ENCODE measurements at places on chromosomes 1 and 21. TPM values are rescaled to one million over a fixed set of nuclear protein-coding genes. Genes with fewer than 3 reads are reported as not detected.

Gene NR0B2
- 91.2 TPM for polyA plus RNA-seq

Gene HPCAL4
- polyA plus RNA-seq = 2.5 TPM

Gene AVPR1B
- polyA plus RNA-seq = 0.81 TPM

Gene HAO2
- polyA plus RNA-seq = 0.91 TPM

Gene OR2AK2
- polyA plus RNA-seq = not detected

DNA sequence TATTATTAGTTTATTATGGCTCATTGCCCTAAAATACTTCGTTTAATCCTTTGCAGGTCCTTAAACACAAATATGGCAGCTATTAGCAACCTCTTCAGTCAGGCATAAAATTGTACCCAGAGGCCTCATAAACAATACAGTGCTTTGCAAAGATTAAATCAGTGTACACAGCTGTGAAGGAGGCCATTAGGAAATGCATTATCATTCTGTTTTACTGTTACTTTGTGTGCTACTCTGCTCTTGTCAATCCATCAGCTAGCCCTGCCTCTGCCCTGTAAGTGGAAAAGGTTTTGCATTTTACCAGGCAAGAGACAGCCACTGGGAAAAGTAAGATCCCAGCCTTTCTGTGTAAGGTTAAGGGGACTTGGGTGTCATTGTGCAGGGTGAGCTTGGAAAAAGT lies 415.7 kb upstream of the DAB1 start:
- no peak for DNase-seq

DNA sequence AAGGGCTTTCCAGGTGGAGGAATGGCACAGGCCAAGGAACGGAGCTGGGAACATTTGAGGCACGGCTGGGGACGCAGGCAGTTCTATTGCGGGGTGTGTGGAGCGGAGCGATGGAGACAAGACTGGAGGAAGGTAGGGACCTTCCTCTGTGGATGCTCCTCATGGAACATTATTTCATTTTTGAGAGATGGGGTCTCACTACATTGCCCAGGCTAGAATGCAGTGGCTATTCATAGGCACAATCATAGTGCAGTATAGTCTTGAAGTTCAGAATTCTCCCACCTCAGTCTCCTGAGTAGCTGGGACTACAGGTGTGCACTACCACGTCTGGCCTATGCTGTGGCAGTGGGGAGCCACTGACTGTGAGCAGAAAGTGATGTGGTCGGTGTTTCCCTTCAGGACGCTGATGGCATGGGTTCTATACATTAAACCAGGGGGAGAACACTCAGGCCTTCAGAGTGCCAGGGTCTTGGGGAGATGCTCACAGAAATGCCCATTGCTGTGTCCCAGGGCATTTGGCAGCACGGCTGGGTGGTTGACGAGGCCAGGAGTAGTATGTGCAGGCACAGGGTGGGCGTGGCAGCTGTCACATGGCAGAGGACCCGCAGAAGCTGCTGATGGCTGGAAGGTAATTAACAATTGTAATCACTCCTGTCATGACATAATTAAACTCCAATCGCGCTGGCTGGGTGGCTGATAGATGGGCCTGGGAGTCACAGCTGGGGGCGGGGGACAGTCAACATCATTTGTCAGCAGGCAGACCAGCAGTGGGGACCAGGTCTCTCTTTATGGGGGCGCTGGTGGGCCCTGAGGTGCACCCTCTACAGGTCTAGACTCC lies 40.8 kb upstream of the ACOT11 start:
- no peak for DNase-seq

DNA sequence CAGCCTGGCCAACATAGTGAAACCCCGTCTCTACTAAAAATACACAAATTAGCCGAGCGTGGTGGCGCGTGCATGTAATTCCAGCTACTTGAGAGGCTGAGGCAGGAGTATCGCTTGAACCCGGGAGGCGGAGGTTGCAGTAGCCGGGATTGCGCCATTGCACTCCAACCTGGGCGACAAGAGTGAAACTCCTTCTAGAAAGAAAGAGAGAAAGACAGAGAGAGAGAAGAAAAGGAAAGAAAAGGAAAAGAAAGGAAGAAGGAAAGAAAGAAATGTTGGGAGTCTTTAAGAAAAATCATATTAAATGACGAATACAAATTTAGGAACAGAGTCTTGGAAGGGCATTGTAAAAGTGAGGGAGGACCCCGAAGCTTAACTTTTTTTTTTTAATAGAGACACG lies 1.8 kb upstream of the HNRNPR start:
- DNase-seq = no peak

DNA sequence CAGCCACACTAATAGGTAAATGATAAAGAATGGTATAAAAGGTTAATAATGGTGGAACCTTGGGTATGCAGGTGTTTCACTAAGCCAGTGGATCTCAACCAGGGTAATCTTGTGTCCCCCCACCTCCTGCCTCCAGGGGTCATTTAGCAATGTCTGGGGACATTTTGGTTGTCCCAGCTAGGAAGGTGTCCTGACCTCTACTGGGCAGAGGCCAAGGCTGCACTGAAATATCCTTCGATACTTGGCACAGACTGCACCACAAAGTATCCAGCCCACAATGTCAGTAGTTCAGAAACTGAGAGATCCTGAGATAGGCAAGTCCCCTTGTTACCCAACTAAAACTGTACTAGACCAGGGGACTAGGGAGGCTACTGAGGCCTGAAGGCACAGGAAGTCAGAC lies 113.6 kb upstream of the TIAM1 start:
- no peak for DNase-seq

GRCh38 chr1:184770181-184770979 lies 15.7 kb upstream of the EDEM3 start:
- no peak for DNase-seq

DNA sequence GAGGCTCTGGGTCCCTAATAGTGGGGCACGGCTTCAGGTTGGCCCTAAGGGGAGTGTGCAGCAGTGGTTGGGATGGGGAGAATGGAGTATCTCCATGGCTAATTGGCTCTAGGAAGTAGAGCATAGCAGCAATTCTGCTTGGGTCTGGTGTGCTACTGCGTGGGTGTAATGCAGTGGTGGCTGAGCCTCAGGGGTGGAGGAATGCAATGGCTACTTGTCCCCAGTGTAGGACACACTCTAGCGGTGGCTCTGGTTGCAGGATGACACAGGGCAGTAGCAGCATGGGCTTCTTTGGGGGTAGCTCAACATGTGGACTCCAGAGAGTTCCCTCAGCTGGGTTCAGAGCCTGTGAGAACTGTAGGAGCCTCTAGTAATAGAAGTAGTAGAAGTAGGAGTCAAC lies 91.2 kb upstream of the FAM78B start:
- DNase-seq = no peak

DNA sequence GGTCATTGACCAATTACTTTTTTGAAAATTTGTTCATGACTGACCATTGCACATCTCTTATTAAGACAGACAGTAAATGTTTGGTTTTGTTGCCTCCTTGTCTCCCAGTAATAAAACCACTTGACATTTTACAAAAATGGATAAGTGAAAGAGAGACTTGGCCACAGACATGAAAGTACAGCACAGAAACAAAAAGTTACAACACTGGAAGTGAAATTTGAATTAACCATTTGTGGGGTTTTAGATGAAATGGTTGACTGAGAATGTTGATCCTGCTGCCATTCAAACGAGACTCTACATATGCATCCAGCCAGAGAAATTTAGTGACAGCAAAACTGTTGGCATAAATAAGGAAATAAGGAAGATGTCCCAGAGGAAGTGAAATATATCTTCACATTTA lies 79.3 kb upstream of the B3GALT2 start:
- DNase-seq = no peak

DNA sequence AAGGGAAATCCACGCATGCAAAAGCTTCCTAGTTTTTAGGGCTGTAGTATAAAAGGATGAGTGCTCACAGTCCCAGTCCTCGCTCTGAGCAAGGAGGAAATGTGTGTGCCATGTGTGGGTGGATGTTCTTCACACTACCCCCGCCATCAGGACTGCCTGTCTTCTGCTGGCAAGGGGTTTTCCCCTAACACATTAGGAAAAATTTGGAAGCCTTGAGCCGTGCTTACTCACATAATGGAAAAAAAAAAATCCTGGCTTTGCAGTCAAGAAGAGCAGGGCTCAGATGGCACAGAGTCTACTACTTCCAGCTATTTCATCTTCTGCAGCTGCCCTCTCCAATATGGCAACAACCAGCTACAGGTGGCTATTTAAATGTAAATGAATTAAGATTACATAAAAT lies 363.1 kb downstream of the PLPP3 start:
- no peak for DNase-seq

DNA sequence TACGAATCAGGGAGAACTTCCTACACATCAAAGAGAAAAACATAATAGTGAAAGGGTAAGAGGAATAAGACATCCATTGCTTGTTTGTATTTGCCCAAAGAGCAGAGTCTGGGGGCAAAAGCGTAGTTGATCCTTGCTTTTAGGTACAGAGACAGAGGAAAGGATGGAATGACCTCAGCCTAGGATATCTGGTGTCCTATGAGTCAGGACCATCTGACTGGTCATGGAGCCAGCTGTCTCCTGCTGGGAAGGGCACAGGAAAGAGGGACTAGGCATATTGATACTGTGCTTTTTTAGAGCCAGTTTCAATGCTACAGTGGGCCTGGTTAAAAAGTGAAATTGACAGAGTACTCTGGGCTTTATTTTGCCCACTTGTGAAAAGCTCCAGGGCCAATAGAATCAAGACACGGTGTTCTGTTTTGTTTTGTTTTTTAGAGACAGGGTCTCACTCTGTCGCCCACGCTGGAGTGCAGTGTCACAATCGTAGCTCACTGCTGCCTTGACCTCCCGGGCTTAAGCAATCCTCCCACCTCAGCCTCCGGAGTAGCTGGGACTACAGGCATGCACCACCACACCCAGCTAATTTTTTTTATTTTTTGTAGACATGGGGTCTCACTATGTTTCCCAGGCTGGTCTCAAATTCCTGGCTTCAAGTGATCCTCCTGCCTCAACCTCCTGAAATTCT lies 3.2 kb downstream of the PLEKHO1 start:
- no peak for DNase-seq

DNA sequence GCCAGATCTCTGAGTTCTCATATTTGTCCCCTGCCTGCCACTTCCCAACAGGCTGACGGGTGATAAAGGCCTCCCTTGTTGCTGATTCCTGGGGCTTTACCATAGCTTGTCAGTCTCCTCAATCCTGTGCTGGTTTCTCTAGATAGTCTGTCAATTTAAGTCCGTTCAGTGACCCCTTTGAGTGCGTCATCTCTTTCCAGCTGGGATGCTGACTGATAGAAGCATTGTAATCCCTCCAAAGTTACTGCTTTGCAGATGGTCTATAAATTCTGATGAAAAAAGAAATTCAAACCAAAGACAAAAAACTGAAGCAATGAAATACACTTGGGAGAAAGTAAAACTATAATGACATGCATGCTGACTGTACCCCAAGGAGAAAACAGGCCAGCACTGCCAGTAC lies 28.3 kb downstream of the RHOU start:
- no peak for DNase-seq

DNA sequence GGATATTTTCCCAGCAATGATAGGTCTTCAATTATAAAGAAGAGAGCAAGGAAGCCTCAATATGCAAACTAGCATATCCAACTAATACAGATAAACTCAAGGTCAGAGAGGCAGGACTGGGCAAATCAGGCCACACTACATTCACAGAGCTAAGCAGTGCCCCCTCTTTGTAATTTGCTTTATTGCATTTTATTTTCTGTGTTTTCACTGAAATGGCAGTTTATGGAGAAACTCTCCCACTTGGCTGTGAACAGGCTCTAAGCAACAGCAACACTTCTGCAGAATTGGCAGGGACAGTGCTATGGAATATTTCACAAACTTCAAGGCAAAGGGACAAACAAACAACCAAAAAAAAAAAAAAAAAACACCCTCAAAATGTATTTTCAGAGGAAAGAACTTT lies 93.4 kb upstream of the SOD1 start:
- DNase-seq = no peak

- DNase-seq = no peak
Measured at GRCh38 chr1:248613742-248614141, 16.2 kb upstream of the OR2T10 start.

GRCh38 chr1:218339267-218339831 lies 5.8 kb upstream of the TGFB2 start:
- no peak for DNase-seq

- DNase-seq = no peak
Measured at GRCh38 chr1:208161656-208162375, 82.4 kb downstream of the PLXNA2 start.

DNA sequence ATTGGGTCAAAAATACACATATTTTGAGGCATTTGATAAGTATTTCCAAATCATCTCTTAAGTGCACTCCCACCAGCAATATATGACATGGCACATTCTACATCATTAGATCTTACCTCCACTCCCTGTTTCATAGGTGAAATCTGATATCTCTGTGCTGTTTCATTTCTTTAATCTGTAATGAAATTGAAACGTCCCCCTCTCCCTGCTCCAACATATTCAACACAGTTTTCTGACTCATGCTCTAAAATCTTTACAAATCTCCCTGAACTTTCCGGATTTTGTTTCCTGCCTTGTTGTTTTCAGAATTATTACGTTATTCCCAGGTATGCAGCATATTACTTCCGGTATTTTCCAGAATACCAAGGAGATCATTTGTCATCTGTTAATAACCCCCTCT lies 66.1 kb upstream of the AKT3 start:
- DNase-seq = no peak
